ENCODE measurements at places on chromosomes 6 and 20.
A peak's percentile ranks its signal among the peaks of the same experiment; 100 is the strongest.

- no peak for DNase-seq
- H3K27ac ChIP-seq, result no peak overlapping the region
- no peak overlapping the region for H3K4me3 ChIP-seq
- H3K4me1 ChIP-seq, result no peaks in the 10 kb centered on the region
Measured at GRCh38 chr6:47069156-47069555, 27.0 kb upstream of the ADGRF1 start.

DNA sequence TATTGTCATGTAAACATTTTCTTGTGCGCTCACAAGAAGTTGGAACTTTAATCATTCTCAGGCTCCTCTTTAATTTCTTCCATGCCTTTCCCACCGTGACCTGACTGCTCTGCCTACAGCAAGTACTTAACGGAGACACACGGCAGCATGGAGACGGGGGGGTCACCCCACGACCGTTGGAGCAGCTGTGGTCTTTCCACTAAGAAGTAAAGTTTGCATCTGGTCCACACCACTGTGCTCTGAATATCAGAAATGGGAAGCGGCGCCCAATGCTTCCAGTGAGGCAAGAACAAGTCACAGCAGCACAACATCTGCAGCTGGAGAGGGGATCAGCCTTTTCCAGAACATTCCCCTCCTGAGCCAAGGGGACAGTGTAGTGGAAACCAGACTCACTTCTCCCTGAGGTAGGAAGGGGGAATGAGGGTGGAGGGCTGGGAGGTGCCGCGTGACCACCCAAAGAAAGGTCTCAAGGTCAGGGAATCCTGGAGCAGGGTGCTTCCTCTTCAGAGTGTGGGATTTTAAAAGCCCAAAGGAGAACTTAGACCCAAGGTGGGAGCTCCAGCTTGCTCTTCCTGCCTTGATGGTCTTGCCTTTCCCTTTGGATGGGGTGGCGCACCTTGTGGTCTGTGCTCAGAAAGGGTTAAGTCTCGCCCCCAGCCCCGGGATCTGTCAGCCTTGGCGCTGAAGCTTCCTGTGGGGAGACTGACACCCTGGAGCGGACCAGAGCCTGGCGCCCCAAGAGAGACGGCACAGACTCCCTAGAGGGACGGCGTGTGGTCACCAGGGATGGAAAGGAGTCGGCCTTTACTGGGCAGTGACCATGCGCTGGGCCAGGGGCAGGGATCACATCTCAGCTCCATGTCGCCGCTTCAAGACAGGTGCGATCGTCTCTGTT, 25.6 kb upstream of the SMOC2 start:
- no peak overlapping the region for H3K4me3 ChIP-seq
- H3K27ac ChIP-seq, result no peak overlapping the region
- DNase-seq, result no peak
- H3K27me3 ChIP-seq, result no peaks in the 10 kb centered on the region

- no peaks in the 10 kb centered on the region for H3K36me3 ChIP-seq
- H3K4me3 ChIP-seq, result no peak overlapping the region
- no peaks in the 10 kb centered on the region for H3K4me1 ChIP-seq
- no peak overlapping the region for H3K27ac ChIP-seq
- H3K27me3 ChIP-seq, result no peaks in the 10 kb centered on the region
Measured at GRCh38 chr6:63926950-63927927, 291.6 kb downstream of the PHF3 start.

DNA sequence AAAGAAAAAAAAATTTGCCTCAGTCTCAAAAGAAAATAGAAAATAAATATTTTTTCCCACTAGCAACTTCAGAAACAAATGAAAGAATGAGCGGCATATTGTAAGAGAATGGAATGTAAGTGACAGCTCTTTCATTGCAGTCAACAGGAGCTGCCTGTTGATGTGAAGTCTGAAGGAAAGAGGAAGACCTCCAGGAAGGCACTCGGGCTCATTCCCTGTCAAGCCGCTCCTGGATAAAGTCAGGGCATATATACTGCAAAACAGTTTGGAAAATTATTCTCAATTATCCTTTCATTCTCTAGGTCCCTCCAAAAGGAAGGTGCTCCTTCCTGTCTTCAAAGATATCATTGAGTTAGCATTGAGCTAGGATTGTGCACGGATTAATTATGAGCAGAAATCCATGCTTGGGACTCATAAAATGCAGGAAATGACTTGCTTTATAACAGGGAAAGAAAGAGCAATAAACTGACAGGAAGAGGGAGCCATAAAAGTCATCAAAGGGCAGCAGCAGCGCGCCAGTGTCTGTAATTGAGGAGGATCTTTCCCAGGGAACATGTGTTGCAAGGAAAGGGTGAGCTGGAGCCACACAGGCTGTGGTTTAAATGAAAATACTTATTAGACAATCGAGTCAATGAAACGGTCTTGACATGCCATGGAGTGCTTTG, 218.2 kb downstream of the C6orf118 start:
- no peak overlapping the region for H3K27ac ChIP-seq
- H3K4me3 ChIP-seq, result no peak overlapping the region
- no peaks in the 10 kb centered on the region for H3K36me3 ChIP-seq
- no peaks in the 10 kb centered on the region for H3K27me3 ChIP-seq

DNA sequence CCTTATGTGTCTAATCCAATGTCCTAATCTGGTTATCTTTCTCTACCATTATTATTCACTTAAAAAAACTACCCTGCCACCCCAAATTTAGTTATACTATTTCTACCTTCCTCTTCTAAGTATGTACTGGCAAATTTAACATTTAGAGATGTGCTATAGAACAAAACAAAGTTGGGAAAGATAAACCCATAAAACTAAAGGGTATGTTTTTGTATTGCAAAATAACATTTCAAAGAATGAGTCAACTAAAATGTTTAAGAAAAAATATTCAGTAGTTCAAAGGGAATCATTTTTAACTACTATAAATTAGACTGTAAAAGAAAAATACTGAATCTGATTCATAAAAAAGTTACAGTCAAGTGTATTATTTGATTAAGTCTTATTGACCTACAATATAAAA, 103.0 kb downstream of the LMBRD1 start:
- H3K36me3 ChIP-seq, result peaks cover 31% of the 10 kb centered on the region
- H3K4me3 ChIP-seq, result no peak overlapping the region
- no peak for DNase-seq
- no peaks in the 10 kb centered on the region for H3K27me3 ChIP-seq
- no peak overlapping the region for H3K27ac ChIP-seq
- peaks cover 5% of the 10 kb centered on the region for H3K4me1 ChIP-seq

- H3K36me3 ChIP-seq, result peaks cover 9% of the 10 kb centered on the region
- H3K4me1 ChIP-seq, result peaks cover 15% of the 10 kb centered on the region
- no peak overlapping the region for H3K4me3 ChIP-seq
- no peak overlapping the region for H3K27ac ChIP-seq
Measured at GRCh38 chr6:106608080-106608668, 21.1 kb downstream of the RTN4IP1 start.

GRCh38 chr6:136148523-136148922, 101.6 kb downstream of the MTFR2 start:
- no peak overlapping the region for H3K4me3 ChIP-seq
- no peak overlapping the region for H3K27ac ChIP-seq
- no peak for DNase-seq
- no peaks in the 10 kb centered on the region for H3K36me3 ChIP-seq
- peaks cover 11% of the 10 kb centered on the region for H3K27me3 ChIP-seq

- peaks cover 16% of the 10 kb centered on the region for H3K27me3 ChIP-seq
- H3K4me1 ChIP-seq, result no peaks in the 10 kb centered on the region
- no peak overlapping the region for H3K4me3 ChIP-seq
- DNase-seq, result no peak
Measured at GRCh38 chr20:20227013-20227571, 140.8 kb upstream of the INSM1 start.

GRCh38 chr6:27156874-27157458, 90.5 kb upstream of the PRSS16 start:
- H3K4me3 ChIP-seq, result peak overlapping the region; percentile 76
- DNase-seq, result no peak
- peaks cover 54% of the 10 kb centered on the region for H3K4me1 ChIP-seq
- H3K36me3 ChIP-seq, result no peaks in the 10 kb centered on the region
- H3K27ac ChIP-seq, result peak overlapping the region; percentile 89

DNA sequence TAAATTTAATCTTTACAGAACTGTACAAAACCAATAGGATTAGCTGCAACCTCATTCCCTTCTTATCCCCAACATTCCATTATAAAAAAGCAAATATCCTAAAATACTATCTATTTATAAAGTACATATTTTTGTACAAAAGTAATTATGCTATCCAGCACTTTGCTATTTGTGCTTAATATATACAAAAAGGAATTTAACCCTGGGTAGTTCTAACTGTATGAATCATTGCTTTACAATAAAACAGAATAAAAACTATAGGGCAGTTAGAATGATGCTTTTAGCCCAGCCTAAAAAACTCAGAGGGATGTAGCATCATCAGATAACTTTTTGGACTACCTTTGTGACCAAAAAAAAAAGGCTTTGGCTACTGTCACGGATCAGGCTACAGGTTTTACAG, 49.9 kb upstream of the KLHL31 start:
- H3K27me3 ChIP-seq, result peaks cover 49% of the 10 kb centered on the region
- H3K4me3 ChIP-seq, result no peak overlapping the region

- H3K4me3 ChIP-seq, result no peak overlapping the region
- no peak for DNase-seq
- H3K27me3 ChIP-seq, result peaks cover 33% of the 10 kb centered on the region
- H3K27ac ChIP-seq, result no peak overlapping the region
Measured at GRCh38 chr20:32077190-32077589, 25.1 kb downstream of the HCK start.

GRCh38 chr20:11851646-11852045, 66.0 kb upstream of the BTBD3 start:
- no peak overlapping the region for H3K27ac ChIP-seq
- no peak overlapping the region for H3K4me3 ChIP-seq
- DNase-seq, result no peak

GRCh38 chr6:92427453-92427852, 991.9 kb downstream of the EPHA7 start:
- H3K27ac ChIP-seq, result no peak overlapping the region
- no peak overlapping the region for H3K4me3 ChIP-seq
- no peaks in the 10 kb centered on the region for H3K4me1 ChIP-seq
- no peaks in the 10 kb centered on the region for H3K27me3 ChIP-seq
- H3K36me3 ChIP-seq, result no peaks in the 10 kb centered on the region

- H3K4me3 ChIP-seq, result peak overlapping the region; percentile 61
- DNase-seq, result peak; percentile 73
- H3K36me3 ChIP-seq, result peaks cover 58% of the 10 kb centered on the region
- peak overlapping the region; percentile 86 for H3K27ac ChIP-seq
- no peaks in the 10 kb centered on the region for H3K27me3 ChIP-seq
Measured at GRCh38 chr20:51480507-51481270, 61.8 kb downstream of the NFATC2 start.
